ENCODE measurements at places on chromosomes 5 and 9.
A peak's percentile ranks its signal among the peaks of the same experiment; 100 is the strongest.

DNA sequence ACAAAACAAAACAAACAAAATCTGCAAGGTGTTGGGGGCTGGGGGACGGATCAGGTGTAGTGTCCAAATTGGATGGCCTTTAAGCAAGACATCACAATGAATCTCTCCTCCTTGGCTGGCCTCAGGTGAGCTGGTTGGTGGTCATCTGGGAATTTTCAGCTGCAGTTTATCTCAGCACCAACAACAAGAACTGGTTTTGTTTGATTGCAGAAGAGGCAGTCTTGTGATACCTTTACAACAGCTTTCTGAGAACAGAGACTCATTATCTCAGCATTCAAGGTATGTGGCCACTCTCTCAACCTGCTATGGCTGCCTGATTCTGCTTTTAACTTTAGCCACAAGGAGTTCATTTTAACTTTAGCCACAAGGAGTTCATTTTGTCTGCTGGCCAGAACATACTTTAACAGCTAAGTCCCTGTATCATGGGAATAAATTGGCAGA is 1543.4 kb downstream of the EFNA5 start:
- DNase-seq = no peak

DNA sequence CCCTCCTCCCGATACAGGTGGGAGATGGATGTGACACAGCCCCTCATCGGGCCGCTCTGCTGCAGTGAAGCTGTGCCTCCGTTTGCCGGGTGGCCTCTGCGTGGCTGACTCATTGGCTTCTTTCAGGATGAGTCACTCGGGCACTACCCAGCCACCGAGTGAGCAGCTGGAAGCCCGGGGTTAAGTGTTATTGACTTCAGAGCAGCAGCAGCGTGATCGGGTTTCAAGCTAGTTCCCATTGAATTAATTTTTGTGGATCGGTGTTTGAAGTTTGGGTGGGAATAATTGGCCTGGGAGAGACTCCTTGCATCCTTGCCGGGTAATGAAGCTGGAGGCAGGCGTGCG is 266.4 kb upstream of the IRX4 start:
- peak; percentile 36 for DNase-seq

GRCh38 chr5:150052956-150053712 is 33.2 kb downstream of the CSF1R start:
- no peak for DNase-seq

- no peak for DNase-seq
Measured at GRCh38 chr5:170769898-170770416, 13.6 kb upstream of the GABRP start.

- DNase-seq = no peak
Measured at GRCh38 chr9:4464911-4465513, 25.3 kb upstream of the SLC1A1 start.

DNA sequence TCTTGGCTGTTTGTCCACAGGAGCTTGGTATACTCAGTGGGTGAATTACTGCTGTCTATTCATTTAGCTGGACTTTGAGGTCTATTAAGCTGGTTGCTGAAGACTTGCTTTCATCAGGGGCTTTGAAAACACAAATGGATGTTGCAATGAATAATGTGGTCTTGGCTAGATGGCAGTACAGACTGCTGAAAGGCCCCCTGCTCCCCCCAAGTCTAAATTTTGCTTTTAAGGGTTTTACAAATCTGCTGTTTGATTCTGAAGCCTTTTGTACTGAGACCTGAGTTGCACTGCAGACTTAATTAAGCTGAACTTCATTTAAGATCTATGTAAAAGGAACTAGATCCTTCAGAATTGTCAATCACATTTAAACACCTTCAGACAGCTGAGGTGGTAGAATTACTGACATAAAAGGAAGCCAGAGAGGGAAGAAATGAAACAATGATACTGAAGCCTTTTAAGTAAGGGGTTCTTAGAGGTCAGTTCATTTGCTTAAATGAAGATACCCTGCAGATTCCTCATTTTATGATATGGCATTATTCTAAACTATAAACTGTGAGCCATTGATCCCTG is 37.3 kb downstream of the KCTD16 start:
- DNase-seq = no peak

DNA sequence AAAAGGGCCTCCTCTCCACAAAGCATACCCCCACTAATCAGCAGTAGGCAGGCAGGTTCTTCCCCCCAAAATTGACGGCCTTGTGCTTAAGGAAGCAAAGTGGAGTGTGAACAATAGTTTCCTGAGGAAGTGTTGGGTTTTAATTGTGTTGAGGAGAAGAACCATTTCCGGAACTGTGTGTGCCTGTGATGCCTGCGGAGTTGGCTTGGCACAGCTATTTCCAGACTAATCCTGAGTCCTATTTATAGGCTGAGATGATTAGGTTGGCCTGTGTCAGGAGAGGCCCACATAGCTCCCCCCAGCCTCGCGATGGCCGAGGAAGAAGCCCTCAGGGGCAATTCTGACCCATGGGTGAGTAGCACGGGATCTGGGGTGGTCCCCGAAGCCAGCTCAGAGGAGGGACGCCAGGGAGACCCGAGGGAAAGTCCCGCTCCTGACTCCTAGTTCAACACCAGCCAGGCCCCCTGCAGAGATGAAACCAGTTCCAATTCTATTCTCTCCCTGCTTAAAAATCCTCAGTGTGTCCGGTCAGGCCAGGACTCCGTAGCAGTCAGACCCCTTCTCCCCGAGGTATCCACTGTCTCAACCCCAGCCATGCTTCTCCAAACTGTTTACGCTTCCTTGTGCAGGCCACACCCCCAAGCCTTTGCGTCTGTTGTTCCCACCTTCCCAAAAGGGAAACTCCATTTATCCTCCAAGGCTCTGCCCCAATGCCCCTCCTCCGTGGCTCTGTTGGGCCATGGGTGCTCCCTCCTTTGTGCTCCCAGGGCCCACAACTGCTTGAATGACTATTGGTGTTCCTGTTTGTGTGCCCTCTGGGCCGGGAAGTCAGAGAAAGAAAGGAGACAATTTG is 18.1 kb downstream of the GSN start:
- DNase-seq = no peak

DNA sequence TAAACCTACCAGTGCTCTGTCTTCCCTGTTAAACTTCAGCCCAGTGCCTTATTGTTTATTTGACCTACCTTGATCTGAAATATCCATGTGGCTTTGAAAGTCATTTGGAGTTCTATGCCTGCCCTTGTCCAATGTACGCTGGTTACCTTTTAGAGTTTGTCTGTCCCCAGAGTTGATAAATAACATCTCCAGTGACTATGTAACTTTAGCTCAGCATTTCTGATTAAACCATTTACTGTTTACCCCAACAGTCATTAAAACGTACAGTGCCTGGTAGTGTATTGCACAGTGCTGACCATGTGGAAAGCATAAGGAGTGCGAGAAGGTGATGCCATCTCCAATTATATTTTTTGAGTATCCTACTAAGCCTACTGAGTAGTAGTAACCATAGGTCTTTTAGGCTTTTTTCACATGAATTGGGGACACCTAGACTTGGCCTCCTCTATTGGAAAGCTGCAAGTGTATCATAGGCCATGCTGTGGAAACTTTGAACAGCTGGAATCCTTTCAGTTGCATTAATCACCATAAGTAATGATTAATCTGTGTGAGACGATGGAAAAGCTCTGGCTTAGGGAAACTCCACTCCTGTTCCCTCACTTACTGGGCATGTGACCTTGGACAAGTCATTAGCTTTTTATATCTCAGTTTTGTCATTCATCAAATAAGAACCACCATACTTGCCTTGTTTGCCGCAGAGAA is 93.5 kb downstream of the MAST4 start:
- no peak for DNase-seq

DNA sequence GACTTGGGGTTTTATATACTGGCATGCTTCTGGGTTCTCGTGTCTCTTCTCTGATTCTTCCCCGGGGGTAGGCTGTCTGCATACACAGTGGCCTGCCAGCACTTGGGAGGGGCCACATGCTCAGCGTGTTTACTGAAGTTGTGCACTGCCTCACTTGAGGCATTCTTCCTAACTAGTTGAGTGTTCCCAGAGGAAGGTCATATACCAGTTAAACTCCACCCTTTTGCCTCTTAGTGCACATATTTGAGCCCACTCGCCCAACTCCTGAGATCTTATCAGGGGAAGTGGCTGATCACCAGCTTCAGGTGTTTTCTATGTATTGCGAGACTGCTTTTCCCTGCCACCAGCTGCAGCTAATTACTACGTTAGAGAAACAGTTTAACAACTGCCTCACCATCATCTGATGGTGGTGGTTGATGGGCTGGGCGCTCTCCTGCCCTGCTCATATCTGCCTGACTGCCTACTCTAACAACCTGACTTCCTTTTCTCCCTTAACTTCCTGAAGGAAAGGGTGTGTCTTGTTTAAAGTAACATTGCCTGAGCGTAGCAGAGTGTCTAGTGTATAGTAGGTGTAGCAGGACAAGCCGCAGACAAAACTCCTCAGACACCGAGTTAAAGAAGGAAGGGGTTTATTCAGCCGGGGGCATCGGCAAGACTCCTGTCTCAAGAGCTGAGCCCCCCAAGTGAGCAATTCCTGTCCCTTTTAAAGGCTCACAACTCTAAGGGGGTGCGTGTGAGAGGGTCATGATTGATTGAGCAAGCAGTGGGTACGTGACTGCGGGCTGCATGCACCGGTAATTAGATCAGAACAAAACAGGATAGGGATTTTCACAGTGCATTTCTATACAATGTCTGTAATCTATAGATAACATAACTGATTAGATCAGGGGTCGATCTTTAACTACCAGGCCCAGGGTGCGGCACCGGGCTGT is 60.1 kb upstream of the CLINT1 start:
- no peak for DNase-seq

GRCh38 chr9:89701221-89701798 is 96.5 kb downstream of the GADD45G start:
- no peak for DNase-seq

GRCh38 chr9:137534256-137535119 is 15.7 kb downstream of the PNPLA7 start:
- no peak for DNase-seq

GRCh38 chr9:115192835-115193525 is 75.0 kb upstream of the TNC start:
- DNase-seq = no peak

DNA sequence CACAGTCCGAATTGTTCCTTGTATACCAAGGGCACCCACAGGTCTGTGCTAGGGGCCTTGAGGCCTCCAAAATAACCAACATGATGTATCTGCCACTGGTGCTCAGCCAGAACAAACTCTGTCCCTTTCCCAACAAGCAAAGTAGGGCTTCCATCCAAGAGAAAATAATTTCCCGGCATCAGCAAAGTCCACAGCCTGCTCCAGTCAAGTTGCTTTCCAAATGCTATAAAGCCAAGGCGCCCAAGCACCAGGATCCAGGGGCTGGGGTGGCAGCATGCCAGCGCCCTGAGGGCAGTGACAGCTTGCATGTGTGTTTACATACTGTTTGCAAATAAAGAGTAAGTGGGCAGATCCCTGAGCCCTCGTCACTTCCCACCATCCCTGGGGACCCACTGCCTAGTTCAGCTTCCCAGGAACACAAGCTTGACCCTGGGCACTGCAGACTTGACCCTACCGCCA is 155.9 kb downstream of the ERCC6L2 start:
- DNase-seq = peak; percentile 91

- DNase-seq = no peak
Measured at GRCh38 chr5:131114754-131115153, 50.3 kb downstream of the HINT1 start.

- no peak for DNase-seq
Measured at GRCh38 chr9:93813221-93814076, 141.7 kb downstream of the BARX1 start.

DNA sequence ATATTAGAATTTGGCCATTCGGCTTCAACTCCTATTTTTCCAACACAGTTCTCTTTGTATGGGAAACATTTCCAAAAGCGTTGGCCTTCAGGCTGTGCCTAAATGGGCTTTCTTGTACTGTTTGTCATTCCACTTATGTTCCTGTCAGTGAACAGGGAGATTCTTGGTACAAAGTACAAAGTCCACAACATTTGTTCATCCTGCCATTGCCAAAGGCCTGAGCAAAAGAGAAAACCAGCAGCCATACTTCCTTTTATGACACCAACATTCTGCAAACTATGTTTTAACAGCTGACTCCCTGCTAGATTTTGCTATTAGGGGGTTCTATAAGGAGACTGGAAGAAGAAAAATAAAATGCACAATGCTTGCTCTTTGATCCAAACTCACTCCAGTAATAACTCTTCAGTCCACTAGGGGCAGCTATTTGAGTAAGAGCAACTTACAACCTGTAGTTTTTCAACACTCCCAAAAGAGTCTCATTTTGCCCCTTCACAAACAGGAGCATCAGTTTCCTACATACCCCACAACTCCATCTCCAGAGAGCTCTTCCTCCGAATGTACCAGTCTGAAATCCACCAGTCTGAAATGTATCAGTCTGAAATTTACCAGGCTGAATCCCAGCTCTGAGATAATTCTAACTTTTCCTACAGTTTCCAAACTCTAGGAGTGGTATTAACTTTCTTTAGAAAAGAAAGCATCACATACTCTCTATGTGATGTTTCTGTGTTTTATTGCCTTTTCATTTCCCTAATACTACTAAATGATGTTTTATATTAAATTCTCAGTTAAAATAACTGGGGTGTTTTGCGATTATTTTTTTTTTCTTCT is 693.8 kb downstream of the DNAH5 start:
- no peak for DNase-seq

GRCh38 chr9:83920469-83920926 is 734 bp downstream of the KIF27 start:
- no peak for DNase-seq

DNA sequence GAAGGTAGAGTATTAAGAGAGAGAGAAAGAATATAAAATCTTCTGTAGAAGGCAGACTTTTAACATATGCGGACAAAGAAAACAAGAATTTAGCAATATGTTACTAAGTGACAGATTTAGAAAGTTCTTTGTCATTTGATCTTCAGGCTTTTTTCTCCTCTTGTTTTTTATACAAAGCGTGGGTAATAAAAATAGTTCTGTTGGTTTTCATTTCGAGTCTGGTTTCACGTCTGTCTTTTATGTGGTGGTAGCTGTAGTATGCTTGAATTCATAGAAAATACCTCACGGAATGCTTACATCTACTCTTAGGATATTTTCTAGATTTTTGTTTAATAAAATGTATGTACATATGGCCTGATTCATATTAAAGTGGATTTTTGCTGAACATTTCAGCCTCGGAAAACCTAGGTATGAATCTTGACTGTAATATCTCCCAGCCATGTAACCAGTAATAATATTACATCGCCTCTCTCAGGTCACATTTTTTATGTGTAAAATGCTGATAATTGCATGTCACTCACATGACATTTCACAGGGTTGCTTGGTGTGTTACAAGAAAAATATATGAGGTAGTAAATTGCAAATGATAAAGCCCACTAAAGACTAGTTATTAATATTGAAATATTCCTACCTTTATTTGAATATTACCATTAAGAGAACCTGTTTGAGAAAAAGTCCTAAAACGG is 72.5 kb upstream of the TAF11L2 start:
- no peak for DNase-seq

Measured in right lobe of liver (tissue), 6 donors.